ENCODE measurements at places on chromosomes 1 and 21.

DNA sequence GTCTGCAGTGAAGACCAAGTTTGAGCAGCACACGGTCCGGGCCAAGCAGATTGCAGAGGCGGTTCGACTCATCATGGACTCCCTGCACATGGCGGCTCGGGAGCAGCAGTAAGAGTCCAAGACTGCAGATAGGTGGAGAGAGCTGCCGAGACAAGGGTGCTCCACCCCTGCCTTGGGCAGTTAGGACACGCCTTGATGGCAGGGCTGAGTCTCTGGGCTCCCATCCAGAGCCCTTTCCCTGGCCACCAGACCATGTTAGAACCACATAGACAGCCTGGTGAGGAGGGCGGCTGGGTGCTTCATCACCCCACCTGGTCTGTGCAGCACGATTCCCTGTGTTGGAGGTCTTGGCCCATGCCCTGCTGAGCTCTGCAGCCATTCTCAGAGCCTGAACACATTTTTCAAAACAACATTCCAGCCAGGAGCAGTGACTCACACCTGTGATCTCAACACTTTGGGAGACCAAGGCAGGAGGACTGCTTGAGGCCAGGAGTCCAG is 17.3 kb upstream of the MIIP start:
- DNase-seq, result no peak

- no peak for DNase-seq
Observed at GRCh38 chr1:246155923-246156322, 351.2 kb downstream of the SMYD3 start.

- no peak for DNase-seq
Observed at GRCh38 chr1:59592924-59593323, 221.8 kb upstream of the HOOK1 start.

GRCh38 chr21:37257967-37258877 is 8.9 kb downstream of the VPS26C start:
- DNase-seq, result peak; percentile 85

- no peak for DNase-seq
Observed at GRCh38 chr1:227318853-227319607, 738 bp upstream of the CDC42BPA start.

- no peak for DNase-seq
Observed at GRCh38 chr1:53172426-53173128, 24.0 kb upstream of the CPT2 start.

DNA sequence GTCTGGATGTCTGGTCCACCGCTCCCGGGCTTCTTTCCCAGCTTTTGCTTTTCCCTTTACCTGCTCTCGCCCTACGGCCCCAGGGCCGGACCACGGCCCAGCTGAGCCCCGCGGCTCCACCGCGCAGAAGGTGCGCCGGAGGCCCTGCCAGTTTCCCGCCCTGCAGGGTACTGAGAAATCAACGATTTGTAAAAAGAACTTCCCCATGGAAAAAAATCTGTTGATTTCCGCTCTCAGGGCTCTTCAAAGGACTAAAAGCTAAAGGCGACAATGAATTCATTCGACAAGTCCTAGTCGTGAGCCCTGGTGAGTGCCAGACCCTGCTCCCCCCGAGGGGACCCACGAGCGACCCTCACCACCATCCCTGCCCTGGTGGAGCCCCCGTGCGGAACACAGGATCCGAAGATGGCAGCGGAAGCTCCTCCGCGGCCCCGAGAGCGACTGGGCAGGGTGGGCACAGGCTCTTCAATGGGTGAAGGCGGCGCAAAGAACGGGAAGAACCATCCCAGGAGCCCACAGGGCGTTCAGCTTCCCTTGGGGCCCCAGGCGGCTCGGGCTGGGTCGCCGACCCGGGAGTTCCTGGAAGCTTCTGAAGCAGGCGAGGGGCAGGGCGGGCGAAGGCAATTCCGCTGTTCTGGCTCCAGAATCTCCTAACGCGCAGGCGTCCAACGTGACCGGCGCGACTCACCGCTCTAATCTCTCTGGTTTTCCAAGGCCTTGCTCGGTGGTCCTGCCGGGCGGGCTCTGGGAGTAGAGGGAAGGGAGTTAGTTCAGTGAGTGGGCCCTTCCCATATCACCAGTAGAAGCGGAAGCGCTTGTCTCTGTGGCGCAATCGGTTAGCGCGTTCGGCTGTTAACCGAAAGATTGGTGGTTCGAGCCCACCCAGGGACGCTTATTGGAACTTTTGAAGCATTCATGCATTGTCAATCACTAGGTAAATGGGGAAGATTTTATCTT is 6.6 kb upstream of the RNU1-2 start:
- peak; percentile 90 for DNase-seq

- DNase-seq, result no peak
Observed at GRCh38 chr1:204419064-204419403, 7.4 kb upstream of the PPP1R15B start.

DNA sequence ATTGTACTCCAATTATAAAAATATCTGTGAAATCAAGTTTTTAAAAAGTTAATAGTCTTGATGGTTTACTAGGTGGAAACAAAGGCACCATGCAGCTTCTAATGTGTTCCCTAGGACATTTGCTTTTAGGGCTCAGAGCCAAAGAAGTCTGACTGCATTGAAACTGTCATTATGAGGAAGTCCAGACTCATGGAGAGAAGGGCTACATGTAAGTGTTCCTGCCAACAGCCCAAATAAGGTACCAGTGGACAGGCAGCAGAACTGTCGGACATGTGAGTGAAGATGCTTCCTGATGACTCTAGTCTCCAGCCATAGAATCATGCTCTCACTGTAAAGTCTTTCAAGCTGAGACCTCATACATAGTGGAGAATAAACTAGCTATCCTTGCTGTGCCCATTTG is 287.6 kb downstream of the AKT3 start:
- DNase-seq, result no peak

DNA sequence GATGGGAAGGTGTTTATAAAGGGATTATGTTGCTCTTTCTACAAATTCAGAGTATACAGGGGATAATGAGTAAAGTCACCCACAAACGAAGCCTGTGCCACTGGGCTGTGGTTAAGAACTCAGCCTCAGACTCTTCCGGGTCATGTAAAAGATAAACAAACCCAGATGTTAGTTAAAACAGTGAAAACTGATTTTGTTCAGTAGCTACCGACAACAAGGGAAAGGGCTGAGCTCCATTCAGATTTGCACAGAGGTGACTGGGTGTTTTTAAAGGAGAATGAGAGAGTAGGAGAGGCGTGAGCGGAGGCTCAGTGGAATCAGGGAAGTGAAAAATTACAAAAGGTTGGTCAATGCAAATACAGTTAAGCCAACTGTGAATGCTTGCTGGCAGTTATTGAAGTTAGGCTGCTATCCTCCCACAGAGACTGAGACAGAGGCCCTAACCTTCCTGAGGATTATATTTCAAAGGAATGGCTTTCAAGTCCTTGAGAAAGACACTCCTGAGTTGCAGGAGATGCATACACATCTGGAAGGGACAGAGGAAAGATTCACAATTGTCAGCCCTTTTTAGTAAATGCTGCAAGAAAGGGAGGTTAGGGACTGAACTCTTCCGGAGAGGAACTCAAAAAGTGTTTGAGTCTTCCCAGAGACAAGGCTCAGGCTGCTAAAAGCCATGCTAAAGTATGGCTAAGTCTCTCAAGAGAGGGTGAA is 29.9 kb upstream of the SAMD13 start:
- DNase-seq, result no peak

DNA sequence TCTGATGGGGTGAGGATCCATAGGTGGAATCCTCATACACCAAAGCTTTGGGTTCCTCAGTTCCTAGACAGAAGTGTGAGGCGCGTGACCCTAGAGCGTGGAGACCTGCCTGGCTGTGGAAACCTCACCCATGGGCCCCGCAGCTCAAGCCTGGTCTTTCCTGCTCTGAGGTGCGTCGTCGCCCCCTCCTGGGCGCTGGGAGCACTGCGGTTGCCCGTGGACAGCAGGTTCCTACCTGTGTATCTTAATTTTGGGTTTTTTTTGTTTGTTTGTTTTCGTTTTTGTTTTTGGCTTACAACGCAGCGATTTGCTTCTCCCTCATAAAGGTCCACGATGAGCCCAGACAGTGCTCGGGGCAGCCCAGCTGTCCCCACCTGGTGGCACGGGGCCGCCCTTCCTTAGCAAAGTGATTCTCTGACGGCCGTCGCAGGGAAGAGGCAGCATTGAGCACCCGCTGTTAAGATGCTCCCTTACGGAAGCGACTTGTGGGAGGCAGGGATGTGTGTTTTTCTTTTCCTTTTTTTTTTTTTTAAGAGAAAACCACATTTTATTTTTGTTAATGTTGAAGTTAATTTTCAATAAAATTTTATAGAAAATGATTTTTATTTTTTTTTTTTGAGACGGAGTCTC is 36.5 kb upstream of the TRAPPC10 start:
- peak; percentile 90 for DNase-seq

- DNase-seq, result no peak
Observed at GRCh38 chr1:158002022-158002630, 8.7 kb downstream of the KIRREL1 start.

- DNase-seq, result no peak
Observed at GRCh38 chr1:3463891-3464648, 9.6 kb downstream of the ARHGEF16 start.

GRCh38 chr1:183588827-183589226 is 1.4 kb downstream of the NCF2 start:
- no peak for DNase-seq

GRCh38 chr1:18484721-18485120 is 4.0 kb downstream of the KLHDC7A start:
- DNase-seq, result no peak

DNA sequence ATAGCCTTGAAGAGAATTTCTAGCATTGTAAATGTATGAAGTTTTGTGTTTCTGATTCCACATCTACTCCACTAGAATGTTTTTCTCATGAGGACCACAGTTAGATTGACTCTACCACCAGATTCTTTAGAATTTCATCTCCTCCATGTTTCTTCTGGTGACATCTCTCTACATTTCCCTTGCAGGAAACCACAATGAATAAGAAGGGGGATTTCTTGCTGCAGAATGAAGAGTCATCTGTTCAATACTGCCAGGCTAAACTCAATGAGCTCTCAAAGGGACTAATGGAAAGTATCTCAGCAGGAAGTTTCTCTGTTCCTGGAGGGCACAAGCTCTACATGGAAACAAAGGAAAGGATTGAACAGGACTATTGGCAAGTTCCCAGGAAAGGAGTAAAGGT is 18.6 kb downstream of the GBP6 start:
- DNase-seq, result no peak

DNA sequence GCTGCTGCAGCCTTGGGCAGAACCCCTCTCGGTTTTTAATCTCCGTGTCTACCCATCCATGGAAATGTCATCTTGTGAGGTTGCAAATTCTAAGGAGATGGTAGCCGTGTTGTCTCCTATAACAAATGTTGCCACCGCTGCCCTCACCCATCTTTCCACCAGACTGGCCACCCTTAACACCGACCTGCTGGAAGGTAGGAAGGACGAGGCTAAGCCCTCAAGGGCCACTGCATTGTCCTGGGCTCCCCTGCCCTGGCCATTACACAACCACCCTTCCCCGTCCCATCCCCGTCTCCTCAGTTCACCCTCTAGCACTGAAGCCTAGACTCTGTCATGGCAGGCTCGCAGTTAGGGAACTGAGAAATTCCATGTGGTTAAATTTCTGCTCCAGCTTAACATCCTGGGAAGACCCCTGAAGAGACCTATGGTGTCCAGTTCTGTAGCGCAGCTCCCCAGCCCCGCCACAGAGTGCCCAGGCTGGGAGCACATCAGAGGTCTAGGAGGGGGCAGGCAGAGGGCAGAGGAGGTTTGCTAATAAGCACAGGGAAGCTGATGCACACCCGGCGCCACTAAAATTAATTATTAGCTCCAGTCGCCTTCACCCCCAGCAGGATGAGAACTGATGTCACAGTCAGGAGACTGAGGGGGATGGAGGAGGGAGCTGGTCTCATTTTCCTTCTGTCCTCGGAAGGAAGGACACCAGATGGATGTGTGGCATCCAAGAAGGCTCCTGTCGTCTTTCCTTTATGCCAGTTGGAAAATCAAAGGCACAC is 38.3 kb downstream of the STUM start:
- DNase-seq, result no peak

GRCh38 chr1:229370601-229371021 is 27.8 kb upstream of the CCSAP start:
- no peak for DNase-seq

GRCh38 chr1:39632323-39632681 is 7.1 kb downstream of the HEYL start:
- DNase-seq, result no peak

- no peak for DNase-seq
Observed at GRCh38 chr1:30184393-30185141, 538.8 kb downstream of the MATN1 start.

DNA sequence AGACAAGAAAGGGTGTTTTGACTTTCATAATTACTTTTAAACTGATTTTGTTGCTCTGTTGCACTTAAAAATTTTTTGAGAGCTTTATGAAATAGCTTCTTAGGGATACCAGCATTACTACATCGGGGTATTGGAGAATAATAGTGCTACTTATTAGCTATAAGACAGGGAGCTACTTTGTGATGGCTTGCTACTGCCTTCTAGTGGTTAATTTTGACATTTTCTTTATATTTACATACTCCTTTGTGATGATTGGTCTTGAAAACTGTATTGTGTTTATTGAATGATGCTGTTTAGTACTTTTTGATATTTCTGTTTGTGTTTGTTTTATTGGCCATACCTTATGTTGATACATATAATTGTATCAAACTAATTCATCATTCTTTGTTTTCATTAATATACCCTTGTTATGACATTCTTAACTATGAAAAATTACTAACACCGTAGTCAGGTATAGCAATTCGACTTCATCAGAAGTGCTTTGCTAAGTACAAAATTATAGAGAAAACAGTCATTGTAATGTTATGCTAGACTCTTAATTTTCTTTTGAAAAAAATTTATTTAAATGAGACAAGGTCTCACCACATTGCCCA is 85.5 kb downstream of the CLIC4 start:
- no peak for DNase-seq

- DNase-seq, result no peak
Observed at GRCh38 chr1:118104951-118105350, 80.1 kb downstream of the SPAG17 start.

DNA sequence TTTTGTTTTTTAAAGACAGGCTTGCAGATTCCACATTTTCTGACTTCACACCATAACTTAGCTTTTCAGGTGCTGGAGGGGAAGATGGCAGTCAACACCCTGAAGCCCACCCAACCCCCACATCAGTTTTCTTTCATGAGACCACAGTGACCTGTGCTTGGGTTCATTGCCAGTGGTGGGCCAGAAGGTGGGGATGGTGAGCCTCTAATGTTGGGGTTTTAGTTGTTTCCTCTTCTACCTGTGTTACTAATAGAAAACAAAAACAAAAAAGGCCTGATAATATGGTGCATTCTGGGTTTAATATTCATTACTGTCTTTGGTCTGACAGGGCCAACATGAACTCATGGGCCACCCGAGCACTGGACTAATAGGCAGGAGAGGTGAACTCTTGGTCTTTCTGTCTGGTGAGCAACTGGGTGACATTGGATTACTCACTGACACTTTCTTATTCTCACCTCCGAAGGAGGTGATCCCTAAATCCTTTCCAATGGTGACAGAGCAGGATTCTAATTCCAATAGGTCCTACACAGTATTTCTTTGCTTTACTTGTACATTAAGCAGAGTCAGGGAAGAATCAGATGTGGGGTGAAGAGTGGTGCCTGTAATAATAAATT is 132.8 kb downstream of the CLIC6 start:
- DNase-seq, result no peak

GRCh38 chr1:27350663-27351540 is 9.1 kb downstream of the SYTL1 start:
- no peak for DNase-seq

Measured in stimulated activated CD8-positive, alpha-beta memory T cell treated with anti-CD3 and anti-CD28 coated beads, Interleukin-4, amount 100 ng/mL, for 48 hours (primary cell).